ENCODE measurements at places on chromosomes 11 and 22. TPM values are rescaled to one million over a fixed set of nuclear protein-coding genes. Genes with fewer than 3 reads are reported as not detected.

The GAS2L1 gene
- 2.7 TPM for total RNA-seq

The CASP5 gene
- total RNA-seq: 0.09 TPM

The NCAM1 gene
- total RNA-seq: 87.0 TPM

The CARD16 gene
- total RNA-seq: 8.3 TPM

Measured in muscle of leg (tissue), 16 donors.